ENCODE measurements at places on chromosomes 1 and 21. TPM values are rescaled to one million over a fixed set of nuclear protein-coding genes. Genes with fewer than 3 reads are reported as not detected.

PGBD5 gene
- not detected for total RNA-seq

NKAIN1 gene
- 0.10 TPM for total RNA-seq

CRYAA gene
- not detected for total RNA-seq

C1orf116 gene
- total RNA-seq = not detected

CASQ1 gene
- not detected for total RNA-seq

TMEM82 gene
- total RNA-seq = not detected

CYP4X1 gene
- 3.3 TPM for total RNA-seq

NHLH1 gene
- 0.19 TPM for total RNA-seq

PRSS38 gene
- not detected for total RNA-seq

C1orf74 gene
- 3.0 TPM for total RNA-seq

PTPN7 gene
- total RNA-seq = not detected

CHI3L1 gene
- total RNA-seq = not detected

RXFP4 gene
- not detected for total RNA-seq

TFF2 gene
- not detected for total RNA-seq

RSRP1 gene
- 76.4 TPM for total RNA-seq

SMYD3 gene
- total RNA-seq = 16.5 TPM

SAMD13 gene
- 2.4 TPM for total RNA-seq

ZBED6 gene
- 43.1 TPM for total RNA-seq

WDR64 gene
- total RNA-seq = not detected

IGSF21 gene
- not detected for total RNA-seq

KIF2C gene
- 16.7 TPM for total RNA-seq

ACAP3 gene
- total RNA-seq = 22.4 TPM

NEXN gene
- 2.3 TPM for total RNA-seq

GBP7 gene
- not detected for total RNA-seq

PEAR1 gene
- 46.9 TPM for total RNA-seq

NPHS2 gene
- total RNA-seq = not detected

NECTIN4 gene
- 0.65 TPM for total RNA-seq

MCM3AP gene
- 71.9 TPM for total RNA-seq

VAV3 gene
- total RNA-seq = 18.6 TPM

ZBTB8A gene
- 9.1 TPM for total RNA-seq

ZBTB8OS gene
- total RNA-seq = 35.8 TPM

NCAM2 gene
- 0.57 TPM for total RNA-seq

CCDC18 gene
- total RNA-seq = 4.6 TPM

GLMN gene
- total RNA-seq = 6.2 TPM

THEM5 gene
- total RNA-seq = not detected

KIFAP3 gene
- 18.0 TPM for total RNA-seq

ILDR2 gene
- total RNA-seq = not detected

SLAMF9 gene
- total RNA-seq = not detected

TNNI3K gene
- 0.10 TPM for total RNA-seq

LAMB3 gene
- total RNA-seq = 3.8 TPM

AVPR1B gene
- total RNA-seq = not detected

APOBEC4 gene
- not detected for total RNA-seq

SPATA45 gene
- total RNA-seq = not detected

TMEM200B gene
- total RNA-seq = 0.67 TPM

OR2G6 gene
- not detected for total RNA-seq

CHI3L2 gene
- total RNA-seq = not detected

GPR137B gene
- 8.5 TPM for total RNA-seq

EFNA1 gene
- 125 TPM for total RNA-seq

SLC44A3 gene
- 2.4 TPM for total RNA-seq

LCK gene
- total RNA-seq = not detected

UBL4B gene
- not detected for total RNA-seq

ANKRD34A gene
- 0.33 TPM for total RNA-seq

OLFML2B gene
- under 0.01 TPM for total RNA-seq

ABCD3 gene
- 26.5 TPM for total RNA-seq

HCN3 gene
- 0.65 TPM for total RNA-seq

FBLIM1 gene
- total RNA-seq = 365 TPM

PTGFR gene
- total RNA-seq = under 0.01 TPM

Measured in vein endothelial cell (primary cell).